CD4-positive, alpha-beta T cell treated with Interferon alpha-2 for 1 hour (primary cell): ENCODE measurements at places on chromosomes 2 and 18.
A peak's percentile ranks its signal among the peaks of the same experiment; 100 is the strongest.

DNA sequence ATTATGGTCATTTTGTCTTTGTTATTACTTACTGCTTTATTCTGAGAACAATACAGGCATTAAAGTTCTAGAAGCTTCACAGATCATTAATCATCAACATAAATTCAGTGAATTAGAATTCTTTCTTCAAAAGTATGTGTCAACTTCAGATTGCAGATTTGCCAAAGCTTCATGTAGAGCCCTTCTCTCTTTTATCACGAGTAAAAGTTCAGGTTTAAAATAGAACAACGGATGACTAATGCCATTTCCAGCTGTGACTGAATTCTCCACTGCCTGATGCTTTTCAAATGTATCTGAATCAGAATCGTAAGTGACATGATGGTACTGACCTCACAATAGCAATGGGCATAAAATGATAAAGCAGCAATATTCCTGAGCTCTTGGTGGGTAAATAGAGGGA is 116.0 kb downstream of the ABCA12 start:
- no peak for DNase-seq

DNA sequence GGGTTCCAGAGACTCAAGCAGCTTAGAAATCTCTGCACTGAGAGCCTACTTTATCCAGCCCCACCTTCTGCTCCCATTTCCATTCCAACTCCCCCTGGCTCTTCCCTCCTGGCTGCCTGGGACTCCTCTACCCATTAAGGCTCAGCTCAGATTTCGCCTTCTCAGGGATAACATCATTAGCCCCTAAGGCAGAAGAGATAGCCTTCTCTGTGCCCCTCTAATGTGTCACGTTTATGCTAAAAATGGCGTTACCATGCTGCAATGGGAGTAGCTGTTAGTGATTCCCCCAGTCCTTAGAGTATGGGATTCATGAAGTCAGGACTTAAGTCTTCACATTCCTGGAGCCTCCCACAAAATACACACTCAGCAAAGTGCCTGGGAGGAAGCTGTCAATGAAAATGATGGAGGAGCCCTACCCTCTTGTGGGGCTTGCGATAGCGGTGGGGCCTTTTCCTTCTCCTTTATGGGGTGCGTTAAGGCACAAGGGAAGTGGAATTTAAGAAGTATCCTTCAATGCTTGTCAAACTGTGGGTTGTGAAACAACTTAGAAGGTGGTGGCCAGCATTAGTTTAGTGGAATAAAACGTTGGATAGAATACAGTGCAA is 144.7 kb upstream of the COPS8 start:
- no peak for DNase-seq

GRCh38 chr2:226215902-226216503 is 583.6 kb downstream of the IRS1 start:
- DNase-seq = peak; percentile 56

DNA sequence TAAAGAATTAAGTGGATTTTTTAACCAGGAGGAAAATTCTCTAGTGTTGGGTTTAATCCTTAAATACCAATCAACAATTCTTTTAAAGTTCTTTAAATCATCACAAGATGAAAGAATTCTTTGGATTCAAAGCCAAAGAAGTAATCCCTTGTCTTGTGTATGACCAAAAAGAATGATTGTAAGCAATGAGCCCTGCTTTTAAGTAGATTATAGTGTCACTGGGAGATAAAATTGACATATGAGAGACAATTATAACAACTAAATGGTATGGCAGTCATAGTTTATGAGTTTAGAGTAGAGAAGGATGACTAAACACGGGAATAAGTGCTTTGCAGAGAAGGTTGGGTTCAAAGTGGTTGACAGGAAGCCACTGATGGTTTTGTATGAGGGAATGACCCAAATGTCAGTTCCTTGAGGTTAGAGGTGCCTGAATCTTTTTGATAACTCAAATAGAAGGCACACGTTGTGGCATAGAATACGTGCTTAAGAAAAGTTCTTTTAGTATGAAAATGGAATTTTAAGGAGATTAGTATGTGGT is 199.6 kb upstream of the TCF4 start:
- no peak for DNase-seq

DNA sequence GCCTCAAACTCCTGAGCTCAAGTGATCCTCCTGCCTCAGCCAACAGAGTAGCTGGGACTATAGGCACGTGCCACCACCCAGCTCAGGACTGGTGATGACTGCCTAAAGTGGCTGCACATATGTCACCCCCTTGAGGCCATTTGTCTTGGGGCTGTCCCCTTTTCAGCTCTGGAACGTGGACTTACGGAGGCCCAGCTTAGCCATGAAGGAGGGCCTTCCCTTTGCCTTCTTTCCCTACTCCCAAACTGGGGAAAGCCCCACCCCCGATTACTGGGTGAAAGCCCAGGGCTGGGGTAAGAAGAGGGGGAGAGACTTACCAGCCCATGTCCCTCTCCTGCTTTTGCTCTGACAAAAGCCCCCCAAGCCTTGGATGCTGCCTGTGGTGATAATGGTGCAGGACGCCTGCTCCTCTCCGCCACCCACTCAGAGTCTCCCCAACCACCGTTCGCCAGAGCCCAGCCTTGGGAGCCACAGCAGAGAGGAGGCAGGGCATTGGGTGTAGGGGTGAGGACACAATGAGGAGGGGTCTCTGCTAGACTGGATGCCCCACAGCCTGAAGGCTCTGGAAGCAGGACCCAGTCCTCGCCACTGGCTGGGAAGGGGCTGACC is 2.5 kb upstream of the DUSP2 start:
- peak; percentile 31 for DNase-seq

DNA sequence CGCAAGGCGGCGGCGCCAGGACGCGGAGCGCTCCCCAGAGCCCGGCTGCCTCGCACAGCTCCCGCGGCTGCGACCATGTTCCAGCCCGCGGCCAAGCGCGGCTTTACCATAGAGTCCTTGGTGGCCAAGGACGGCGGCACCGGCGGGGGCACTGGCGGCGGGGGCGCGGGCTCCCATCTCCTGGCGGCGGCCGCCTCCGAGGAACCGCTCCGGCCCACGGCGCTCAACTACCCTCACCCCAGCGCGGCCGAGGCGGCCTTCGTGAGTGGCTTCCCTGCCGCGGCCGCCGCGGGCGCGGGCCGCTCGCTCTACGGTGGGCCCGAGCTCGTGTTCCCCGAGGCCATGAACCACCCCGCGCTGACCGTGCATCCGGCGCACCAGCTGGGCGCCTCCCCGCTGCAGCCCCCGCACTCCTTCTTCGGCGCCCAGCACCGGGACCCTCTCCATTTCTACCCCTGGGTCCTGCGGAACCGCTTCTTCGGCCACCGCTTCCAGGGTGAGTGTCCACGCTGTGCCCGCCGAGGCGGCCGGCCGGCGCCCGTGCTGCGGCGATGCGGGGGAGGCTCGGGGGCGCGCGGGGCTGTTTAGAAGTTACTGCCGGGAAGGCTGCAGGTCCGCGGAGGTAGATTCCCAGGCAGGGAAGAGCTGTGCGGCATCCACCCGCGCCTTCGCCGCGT is 696 bp downstream of the EMX1 start:
- no peak for DNase-seq

GRCh38 chr2:137115081-137115794 is 349.9 kb downstream of the THSD7B start:
- no peak for DNase-seq

DNA sequence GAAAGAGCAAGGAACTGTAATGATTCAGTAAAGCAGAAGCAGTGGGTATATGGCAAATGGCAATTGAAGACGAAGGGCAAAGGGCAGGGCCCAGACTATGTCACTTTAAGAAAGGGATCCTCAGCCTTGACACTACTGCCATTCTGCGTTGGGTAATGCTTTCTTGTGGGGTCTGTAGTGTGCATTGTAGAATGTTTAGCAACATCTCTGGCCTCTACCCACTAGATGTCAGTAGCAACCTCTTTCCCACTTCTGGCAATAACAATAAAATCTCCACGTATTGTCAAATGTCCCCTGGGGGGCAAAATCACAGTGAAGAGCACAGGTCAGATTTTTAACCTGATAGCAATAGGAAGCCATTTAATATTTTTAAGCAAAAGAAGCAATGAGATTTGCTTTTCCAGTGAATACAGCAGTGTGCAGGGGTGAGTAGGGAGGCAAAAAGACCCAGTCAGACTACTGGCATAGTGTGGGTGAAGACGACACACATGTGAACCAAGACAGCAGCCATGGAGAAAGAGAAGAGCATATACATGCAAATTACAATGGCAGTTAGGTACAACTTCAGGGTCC is 209.5 kb downstream of the DYM start:
- DNase-seq = no peak

GRCh38 chr2:71693286-71694270 is 240.2 kb downstream of the DYSF start:
- DNase-seq = no peak

GRCh38 chr2:33350632-33351031 is 125.8 kb upstream of the RASGRP3 start:
- no peak for DNase-seq

- DNase-seq = no peak
Observed at GRCh38 chr2:42960842-42961180, 168.4 kb upstream of the HAAO start.

DNA sequence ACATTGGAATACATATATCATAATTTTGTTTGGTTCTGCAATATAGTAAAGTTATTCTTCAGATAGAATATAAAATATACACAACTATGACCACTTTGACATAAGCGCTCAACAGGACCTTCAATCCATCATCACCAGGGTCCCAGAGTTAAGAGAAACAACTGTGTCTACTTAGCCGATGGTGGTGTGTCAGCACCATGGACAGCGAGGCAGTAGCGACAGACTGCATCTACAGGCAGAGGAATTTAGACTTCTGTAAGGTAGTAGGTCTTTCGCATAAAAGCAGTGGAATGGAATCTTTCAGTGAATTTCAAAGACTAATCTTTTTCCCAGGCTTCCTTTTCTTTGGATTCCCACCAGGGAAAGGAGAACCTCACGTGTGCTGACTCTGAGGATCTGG is 20.5 kb upstream of the LRPPRC start:
- no peak for DNase-seq

DNA sequence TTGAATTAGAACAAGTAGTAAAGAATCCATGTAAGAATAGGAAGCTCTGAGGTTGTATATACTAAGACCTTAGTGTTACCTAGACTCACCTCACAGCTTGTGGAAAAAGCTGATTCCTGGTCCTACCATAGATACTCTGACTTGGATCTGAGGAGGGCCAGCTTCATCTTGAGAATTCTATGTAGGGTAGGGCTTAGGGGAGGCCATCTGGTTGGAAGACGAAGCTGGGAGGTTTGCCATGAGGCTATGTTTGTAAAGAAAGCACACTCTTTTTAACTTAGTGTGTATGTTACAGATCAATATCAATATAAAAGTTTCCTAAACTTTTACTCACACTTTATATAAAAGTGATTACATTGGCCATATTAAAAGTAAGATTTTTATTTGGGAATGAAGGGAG is 77.1 kb upstream of the GALNT5 start:
- DNase-seq = no peak

GRCh38 chr2:71277536-71278103 is 50.7 kb upstream of the PAIP2B start:
- DNase-seq = no peak

DNA sequence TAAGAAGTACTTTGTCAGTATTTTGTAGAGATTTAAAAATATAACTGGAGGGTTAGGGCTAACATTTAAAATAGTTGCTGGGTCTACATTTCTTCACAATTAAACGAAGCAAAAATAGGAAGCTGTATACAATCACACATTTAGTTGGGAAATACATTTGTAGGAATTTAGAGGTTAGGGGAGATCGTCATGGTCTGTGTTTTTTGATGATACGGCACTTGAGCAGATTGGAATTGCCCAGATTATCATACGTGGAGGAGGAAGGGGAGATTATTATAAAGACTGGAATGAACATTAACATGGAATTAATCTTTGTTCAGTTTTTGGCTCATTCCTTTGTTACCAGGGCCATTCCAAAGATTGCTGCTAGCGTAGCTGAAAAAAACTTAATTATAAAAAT is 84.6 kb downstream of the MTA3 start:
- no peak for DNase-seq

DNA sequence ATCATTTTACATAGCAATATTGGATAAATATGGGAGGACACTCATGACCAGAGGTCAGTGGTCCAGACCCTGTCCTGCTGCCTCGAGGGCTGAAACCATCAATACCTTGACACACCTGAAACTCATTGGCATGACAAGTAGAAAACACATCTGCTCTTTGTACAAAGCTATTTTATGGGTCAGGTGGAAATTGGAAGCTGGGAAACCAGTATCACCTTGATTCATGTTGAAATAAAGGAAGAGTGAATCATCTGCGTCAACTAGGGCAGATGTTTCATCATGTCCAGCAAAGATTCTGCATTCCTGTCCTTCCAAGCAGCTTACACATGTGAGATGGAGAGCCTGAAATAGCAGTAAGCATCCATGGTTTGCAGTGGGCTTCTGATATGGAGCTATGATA is 80.0 kb upstream of the ERBB4 start:
- DNase-seq = no peak

DNA sequence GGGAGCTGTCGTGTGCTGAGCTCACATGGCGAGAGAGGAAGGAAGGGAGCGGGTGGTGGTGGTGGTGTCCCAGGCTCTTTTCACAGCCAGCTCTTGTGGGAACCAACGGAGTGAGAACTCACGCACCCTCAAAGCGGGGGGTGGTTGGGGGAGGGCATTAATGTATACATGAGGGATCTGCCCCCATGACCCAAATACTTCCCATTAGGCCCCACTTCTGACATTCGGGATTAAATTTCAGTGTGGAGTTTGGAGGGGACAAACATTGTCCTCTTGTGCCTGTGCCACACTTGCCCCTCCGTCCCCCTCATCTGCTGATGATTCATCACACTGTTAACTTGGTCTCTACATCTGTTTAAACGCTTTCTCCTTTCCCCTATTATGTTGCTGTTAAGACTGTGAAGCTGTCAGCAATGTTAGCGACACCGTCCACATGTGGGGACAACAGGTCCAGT is 22.5 kb downstream of the INPP4A start:
- no peak for DNase-seq
